ENCODE measurements at places on chromosomes 6 and 20.

DNA sequence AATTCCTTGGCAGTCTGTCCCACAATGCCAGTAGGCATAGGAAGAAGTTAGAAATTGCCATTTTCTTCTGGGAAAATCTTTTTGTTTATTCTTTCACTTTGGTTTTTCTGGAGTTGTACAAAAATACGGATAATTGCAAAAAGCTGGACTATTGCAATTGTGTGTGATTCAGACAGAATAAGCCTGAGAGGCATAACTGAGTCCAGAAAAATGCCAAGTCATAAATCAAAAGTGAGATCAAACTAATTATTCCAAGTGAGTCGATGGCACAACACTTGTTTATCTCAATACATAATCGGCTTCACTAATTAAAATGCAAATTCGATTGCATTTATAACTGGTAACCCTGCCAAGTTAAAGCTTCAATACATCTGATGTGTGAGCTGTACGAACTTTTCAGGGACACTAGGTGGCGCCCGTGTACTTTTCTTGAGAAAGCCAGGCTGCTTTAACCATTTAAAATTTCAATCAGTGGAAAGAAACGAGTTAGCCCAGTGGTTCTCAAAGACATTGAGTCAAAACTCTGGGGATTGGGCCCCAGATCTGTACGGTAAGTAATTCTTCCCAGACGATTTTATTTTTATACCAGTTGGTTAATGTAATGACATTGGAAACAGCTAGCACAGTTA lies 102.6 kb downstream of the LAMP5 start:
- peak; percentile 96 for DNase-seq

GRCh38 chr6:16761471-16762267 lies 409 bp upstream of the ATXN1 start:
- DNase-seq: peak; percentile 31

GRCh38 chr6:91904586-91905164 lies 1317.8 kb upstream of the MAP3K7 start:
- no peak for DNase-seq

DNA sequence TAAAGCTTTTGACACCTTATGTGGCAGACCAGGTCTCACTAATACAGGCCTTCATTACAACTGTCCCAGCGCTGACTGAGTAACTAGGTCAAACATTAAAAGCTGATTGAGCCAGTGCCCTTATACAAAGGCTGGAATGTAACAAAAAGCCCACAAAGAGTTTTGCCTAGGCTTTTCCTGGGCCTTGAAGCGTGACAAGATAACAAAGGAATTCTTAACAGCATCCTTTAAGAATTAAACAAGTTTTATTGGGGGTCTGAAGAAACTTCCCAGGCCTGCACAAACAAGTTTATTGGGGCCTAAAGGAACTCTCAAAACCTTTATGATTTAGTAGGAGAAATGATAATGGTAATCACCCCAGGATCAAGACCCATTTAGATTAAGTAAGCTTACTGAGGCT lies 267.6 kb upstream of the FAM83B start:
- no peak for DNase-seq

DNA sequence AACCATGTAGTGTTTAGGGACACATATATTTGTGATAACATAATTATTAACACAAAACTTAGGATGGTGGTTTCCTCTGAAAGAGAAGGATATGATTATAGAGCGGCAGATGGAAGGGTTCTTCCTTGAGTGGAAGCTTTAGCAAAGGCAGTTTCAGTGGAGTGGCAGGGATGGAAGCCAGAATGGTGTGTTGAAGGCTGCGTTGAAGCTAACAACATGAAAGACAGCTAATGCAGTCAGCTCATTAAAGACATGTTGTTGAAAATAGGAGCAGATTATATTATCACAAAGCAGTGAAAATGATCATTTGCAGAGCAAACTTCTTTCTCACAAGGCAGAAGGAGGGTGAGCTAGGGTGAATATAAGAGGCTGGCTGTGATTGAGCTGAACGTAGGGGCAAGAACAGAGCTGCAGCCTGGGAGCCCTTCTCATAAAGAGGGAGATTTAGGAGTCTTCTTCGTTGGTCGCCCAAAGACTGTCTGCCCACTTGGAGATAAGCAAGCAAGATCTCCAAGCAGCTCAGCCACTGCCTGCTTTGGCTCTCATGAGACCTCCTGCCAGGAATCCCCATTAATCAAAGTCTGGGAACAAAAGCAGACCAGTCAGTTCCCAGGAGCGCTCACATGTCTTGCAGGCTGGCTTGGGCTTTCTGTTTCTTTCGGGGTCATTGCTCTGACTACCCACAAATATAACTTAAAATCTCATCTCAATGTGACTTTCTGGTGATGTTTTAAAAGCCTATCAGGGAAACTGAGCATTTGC lies 2.6 kb upstream of the ANKRD6 start:
- DNase-seq: no peak

GRCh38 chr6:105817370-105817769 lies 268.8 kb upstream of the PRDM1 start:
- no peak for DNase-seq

DNA sequence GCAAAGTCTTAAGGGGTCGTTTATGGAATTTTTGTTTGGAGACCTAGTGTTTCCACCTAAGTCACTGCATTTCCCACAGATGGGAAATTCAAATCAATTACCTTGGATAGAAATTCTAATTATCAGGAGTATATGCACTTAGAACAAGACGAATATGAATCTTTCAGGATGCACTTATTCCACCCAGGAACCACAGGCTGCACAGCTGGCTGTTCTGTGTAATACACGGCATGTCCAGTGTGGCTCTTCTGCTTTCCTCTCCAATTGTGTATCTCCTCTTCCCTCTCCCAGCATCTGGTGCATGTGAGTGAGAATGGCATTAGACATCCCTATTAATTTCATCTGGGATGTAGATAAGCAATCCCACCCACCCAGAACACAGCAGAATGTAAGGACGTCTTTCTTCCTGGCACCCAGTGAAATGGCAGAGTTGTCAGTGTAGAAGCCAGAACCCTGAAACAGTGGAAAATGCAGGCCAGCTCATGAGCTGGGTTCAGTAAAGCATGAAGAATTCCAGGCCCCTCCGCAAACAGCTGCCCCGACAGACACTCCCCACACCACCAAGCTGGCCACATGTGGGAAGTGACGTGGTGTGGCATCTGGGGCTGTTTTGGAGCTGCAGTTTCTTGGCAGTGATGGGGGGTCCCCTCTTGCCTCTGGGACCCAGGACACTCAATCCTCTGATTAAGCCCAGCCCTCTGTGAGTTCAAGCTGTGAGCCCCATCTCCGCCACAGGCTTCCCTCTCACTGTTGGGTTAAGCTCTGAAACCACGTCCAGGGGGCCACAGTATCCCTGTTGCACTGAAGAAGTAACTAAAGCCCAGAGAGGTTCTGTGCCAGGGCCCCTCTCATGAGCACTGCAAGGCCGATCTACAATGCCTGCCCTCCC lies 180.1 kb upstream of the CST7 start:
- no peak for DNase-seq

DNA sequence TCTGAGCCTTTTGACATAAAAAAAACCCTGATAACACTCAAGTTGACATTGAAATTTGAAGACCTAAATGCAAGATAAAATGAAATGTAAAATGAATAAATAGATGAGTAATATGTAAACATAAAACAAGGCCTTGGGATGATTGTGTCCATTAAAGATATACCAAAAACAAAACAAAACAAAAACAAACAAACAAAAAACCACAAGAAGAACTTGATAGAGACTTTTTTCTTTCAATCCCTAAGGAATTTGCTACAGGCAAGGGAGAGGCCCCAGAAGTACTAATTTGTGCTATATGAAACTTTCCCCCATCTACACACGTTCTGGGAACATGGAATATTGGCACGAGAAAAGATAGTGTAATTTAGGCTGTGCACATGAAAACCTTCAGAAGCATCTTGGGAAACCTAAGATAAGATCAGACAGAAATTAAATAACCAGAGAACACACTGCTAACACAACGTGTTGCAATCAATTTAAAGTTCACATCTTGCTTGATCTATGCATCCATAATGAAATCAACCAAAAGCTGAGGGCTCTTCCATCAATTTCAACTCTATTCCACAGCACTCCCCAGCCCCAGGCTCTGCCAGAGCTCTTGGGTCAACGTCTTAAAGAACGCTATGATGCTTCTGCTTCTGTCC lies 201.1 kb upstream of the RREB1 start:
- DNase-seq: no peak

DNA sequence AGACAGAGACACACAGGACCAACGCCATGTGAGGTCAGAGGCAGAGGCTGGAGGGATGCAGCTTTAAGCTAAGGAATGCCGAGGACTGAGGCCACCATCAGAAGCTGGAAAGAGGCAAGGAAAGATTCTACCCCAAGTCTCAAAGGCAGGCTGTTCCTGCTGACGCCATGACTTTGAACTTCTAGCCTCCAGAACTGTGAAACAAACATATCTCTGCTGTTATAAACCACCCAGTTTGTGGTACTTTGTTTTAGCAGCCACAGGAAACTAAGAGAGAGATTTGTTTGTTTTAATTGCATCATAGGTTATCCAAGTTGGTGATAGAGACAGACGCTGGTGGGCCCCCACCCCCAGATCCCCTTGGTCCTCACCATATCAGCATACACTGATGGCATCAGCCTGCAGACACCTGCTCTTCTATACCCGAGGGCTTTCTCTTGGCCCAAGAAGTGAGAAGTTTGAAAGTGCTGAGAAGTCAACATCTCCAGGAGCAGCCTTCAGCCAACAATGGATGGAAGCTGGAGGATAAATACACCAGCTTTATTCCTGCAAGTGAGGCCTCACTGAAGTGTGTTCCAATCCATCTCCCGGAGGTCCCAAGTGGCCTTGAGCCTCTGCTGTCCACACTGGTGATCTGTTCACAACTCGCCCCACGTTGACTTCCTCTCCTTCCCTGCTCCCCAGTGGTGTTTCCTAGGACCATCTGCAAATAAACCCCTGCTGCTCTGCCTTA lies 154.7 kb downstream of the BTBD3 start:
- no peak for DNase-seq

DNA sequence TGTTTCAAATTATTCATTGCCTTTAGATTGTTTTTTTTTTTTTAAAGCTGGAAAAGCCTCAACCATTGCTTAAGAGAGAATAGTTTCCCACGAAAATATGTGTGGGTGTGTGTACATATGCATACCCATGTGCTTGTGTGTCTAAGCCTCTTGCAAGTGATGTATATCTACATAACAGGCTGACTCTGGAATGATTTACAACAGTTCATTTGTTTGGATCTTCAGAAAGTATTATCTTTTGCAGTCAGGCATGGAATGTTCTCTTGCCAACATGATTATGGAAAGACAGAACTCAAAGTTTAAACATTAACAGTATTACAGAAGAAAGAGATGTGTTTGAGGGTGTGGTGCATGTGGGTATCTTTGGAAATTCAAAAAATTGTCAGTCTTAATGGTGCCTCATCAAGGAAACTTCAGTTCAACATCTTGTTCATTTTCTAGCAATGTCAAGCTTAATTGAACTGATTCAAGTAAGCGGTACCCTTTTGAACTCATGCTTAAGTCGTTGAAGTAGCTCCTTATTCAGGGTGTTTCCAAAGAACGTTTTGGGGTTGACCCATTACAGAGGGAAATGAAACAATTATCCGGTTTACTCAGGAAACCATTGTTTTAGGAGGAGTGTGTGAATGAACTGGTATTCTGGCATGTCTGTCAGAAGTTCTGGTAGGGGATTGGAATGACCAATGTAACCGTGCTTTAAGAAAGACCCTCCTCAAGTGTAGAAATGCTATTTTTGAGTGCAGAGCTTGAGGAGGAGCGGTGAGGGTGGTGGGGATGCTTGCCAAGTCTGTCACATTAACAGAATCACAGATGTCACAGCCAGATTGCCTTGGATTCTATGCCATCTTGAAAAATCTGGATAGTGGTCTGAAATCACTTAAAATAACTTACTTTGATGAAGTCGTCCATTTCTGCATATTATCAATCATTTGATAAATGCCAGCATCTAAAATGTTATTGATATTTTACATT lies 60.3 kb downstream of the ADGRG6 start:
- DNase-seq: no peak

- DNase-seq: no peak
Observed at GRCh38 chr6:136751991-136752390, 40.3 kb downstream of the MAP3K5 start.

DNA sequence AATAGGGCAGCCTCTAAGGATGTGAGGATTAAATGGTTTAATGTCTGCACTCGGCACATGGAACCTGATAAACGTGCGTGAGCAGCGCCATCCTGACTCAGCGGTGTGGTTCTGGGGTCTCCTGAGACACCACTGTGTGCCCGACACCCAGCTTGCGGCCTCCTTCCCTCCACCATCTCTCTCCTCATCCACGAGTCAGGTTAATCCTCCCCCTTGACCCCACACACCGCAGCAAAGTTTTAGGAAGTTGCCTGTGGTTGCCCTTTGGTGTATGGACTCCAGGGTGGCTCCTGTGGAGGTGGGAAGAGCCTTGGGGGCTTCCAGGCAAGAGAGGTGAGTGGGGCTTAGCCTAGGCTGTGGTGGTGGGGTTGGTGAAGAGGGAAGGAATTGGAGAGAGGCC lies 68.2 kb downstream of the PHACTR3 start:
- DNase-seq: no peak

DNA sequence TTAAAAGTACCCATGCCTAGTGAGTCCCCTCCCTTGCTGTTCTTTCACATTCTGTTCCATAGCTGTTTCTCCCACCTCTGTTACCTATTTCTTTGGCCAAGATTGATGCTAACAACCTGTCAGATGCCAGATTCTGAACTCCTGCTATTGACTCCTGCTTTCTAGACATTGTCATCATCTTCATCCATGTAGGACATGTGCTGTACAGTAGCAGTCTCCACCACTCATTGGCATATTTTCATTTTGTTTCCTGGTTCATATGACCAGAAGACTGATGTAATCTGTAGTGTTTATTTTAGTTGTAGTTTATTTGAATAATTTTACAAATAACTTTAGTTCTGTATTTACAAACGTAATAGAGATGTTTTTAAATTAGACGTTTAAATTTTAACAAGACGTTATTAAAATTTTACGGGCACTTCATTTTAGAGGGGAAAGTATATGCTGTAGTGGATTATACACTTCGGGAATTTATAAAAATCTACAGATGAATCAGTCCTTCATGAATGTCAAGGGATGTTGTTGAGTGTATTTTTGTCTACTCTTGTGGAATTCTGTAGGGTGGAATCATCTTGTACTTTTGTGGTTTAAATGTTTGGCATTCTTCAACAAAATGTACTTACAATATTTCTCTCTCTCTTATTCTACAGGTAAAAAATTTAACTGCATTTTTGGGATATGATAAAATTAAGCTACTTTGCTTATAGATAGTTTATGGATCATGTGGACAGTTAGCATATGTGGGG lies 34.1 kb downstream of the TRMT11 start:
- DNase-seq: no peak

- no peak for DNase-seq
Observed at GRCh38 chr6:85329196-85329595, 120.7 kb upstream of the NT5E start.

GRCh38 chr20:6654513-6655252 lies 112.8 kb upstream of the BMP2 start:
- no peak for DNase-seq

GRCh38 chr6:33252759-33253158 lies 18.9 kb downstream of the VPS52 start:
- DNase-seq: no peak

- DNase-seq: no peak
Observed at GRCh38 chr6:168469521-168469920, 28.5 kb downstream of the SMOC2 start.

GRCh38 chr6:27617700-27618689 lies 145.1 kb upstream of the ZNF184 start:
- no peak for DNase-seq
